ENCODE measurements at places on chromosomes 4 and X.
A peak's percentile ranks its signal among the peaks of the same experiment; 100 is the strongest.

DNA sequence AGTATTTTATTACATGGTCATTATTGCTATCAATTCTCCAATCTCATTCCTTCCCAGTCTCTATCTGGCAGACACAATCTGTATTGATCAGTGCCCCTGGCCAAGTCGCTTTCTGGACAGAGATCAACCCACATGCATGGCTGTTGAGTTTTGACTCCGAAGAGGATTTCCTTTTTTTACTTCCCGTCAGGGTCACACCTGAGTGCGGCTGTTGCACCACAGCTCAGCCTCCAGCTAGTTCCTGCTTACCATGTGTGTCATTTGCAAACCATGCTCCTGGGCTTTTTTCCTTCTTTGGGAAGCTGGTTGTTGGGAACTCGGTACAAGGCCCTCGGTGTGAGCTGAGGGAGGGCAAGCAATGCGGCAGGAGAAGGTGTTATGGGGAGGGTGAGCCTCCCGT, 11.7 kb downstream of the MAGED2 start:
- peaks cover 15% of the 10 kb centered on the region for H3K27me3 ChIP-seq
- no peaks in the 10 kb centered on the region for H3K4me1 ChIP-seq
- H3K4me3 ChIP-seq = no peak overlapping the region
- DNase-seq = no peak
- no peaks in the 10 kb centered on the region for H3K36me3 ChIP-seq

DNA sequence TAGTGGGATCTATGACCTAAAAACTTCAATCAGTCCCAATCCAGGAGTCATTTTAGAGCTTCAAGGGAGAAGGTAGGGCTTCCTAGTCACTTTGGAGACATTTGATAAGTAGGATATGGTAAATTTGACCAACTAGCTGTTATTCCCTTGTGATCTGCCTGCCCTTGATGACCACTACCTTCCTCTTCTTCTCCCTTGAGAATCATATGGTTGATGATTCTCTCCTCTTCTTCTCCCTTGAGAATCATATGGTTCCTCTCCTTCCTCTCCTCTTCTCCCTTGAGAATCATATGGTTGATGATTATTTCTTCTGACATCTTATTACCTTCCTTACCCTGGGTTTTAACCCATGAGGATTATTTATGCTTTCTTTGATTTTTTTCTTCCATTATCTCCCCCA, 482.6 kb upstream of the TENM3 start:
- DNase-seq = no peak
- H3K4me3 ChIP-seq = no peak overlapping the region
- no peak overlapping the region for H3K27ac ChIP-seq

- H3K36me3 ChIP-seq = no peaks in the 10 kb centered on the region
- H3K27me3 ChIP-seq = peaks cover 27% of the 10 kb centered on the region
- no peak overlapping the region for H3K27ac ChIP-seq
- no peak for DNase-seq
Measured at GRCh38 chr4:41747230-41748055, 1.1 kb downstream of the PHOX2B start.

GRCh38 chrX:9785254-9785943, 830 bp upstream of the SHROOM2 start:
- H3K27ac ChIP-seq = no peak overlapping the region
- no peak for DNase-seq
- H3K4me1 ChIP-seq = no peaks in the 10 kb centered on the region
- H3K27me3 ChIP-seq = peaks cover 6% of the 10 kb centered on the region

DNA sequence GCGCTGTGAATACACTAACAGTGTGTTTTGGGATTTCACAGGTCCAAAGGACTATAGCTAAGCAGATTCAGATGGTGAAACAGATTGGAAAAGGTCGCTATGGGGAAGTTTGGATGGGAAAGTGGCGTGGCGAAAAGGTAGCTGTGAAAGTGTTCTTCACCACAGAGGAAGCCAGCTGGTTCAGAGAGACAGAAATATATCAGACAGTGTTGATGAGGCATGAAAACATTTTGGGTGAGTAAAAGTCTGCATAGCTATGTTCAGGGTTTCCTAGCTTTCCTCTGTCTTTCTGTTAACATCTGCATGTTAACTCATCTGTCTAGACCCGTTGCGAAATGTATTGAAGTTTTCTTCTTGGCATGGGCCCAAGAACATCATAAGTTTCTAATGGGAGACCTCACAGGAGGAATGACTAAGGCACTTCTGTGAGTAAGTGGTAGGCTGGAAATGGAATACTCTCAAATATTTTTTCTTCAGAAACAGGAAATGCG, 372.1 kb downstream of the BMPR1B start:
- no peak for DNase-seq
- H3K4me1 ChIP-seq = no peaks in the 10 kb centered on the region
- no peak overlapping the region for H3K27ac ChIP-seq
- H3K4me3 ChIP-seq = no peak overlapping the region
- H3K27me3 ChIP-seq = no peaks in the 10 kb centered on the region

DNA sequence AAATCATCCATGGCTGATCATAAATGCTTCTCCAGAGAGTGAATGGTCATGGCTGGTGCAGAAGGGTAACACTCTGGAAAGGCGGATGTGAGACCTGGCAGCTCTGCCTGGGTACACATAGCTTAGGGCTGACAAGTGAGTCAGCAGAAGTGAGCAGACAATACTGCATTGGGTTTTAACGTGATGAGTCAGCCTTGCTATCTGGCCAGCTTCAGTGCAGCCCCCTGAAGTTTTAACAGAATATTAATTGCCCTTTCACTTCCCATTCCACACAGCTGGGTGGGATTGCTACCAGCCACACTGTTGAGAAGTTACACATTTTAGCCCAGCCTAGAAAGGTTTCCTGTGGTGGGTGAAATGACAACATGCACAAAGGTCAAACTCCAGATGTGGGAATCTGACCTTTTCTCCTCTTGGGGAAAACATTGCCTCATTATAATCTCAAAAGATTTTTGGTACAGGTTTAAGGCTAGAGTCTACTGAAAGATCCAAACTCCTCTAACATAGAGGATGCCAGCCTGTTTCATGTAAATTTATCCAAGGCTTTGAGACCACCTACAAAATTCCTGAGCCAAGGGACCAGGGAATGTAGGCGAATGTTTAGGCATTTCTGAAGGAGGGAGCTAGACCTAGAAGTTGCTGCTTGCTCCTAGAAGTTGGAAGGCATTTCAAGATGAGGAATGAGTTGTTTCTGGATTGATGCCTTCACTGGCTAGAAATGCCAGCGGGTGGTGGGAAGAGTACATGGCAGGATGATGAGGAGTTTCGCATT, 230.3 kb upstream of the PGRMC2 start:
- H3K4me1 ChIP-seq = peaks cover 65% of the 10 kb centered on the region
- H3K4me3 ChIP-seq = no peak overlapping the region
- peak; percentile 70 for DNase-seq
- H3K36me3 ChIP-seq = no peaks in the 10 kb centered on the region

- H3K36me3 ChIP-seq = no peaks in the 10 kb centered on the region
- H3K4me3 ChIP-seq = no peak overlapping the region
- DNase-seq = no peak
- no peak overlapping the region for H3K27ac ChIP-seq
- H3K4me1 ChIP-seq = no peaks in the 10 kb centered on the region
Measured at GRCh38 chr4:141772838-141773237, 136.5 kb downstream of the IL15 start.

- no peak for DNase-seq
- H3K27me3 ChIP-seq = no peaks in the 10 kb centered on the region
- H3K36me3 ChIP-seq = peaks cover 14% of the 10 kb centered on the region
- no peak overlapping the region for H3K27ac ChIP-seq
Measured at GRCh38 chrX:40603446-40603845, 19.8 kb upstream of the MPC1L start.

GRCh38 chr4:110088670-110089069, 109.7 kb downstream of the ELOVL6 start:
- peaks cover 27% of the 10 kb centered on the region for H3K4me1 ChIP-seq
- no peaks in the 10 kb centered on the region for H3K27me3 ChIP-seq
- peaks cover 29% of the 10 kb centered on the region for H3K36me3 ChIP-seq
- no peak overlapping the region for H3K4me3 ChIP-seq

- H3K4me1 ChIP-seq = no peaks in the 10 kb centered on the region
- H3K4me3 ChIP-seq = no peak overlapping the region
- H3K27ac ChIP-seq = no peak overlapping the region
Measured at GRCh38 chr4:123893011-123893981, 496.7 kb downstream of the SPRY1 start.

DNA sequence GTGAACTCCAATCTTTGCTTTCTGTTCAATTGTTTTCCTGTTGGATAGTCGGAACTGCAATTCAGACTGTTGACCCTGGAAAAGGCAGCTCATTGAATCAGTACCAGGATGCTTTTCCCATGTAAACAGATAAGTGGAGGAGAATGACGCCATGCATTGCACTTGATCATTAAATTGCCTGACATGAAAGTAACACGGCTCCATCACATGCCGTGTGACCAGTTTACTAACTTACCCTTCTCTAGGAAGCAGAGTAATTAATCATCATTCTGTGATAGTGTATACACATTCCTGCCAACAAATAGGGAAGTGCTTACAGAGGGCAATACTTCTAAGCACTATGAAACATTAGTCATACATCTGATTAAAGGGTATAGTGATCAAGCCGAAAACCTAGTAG, 101.4 kb downstream of the PPARGC1A start:
- H3K4me3 ChIP-seq = no peak overlapping the region
- no peaks in the 10 kb centered on the region for H3K36me3 ChIP-seq
- H3K27me3 ChIP-seq = no peaks in the 10 kb centered on the region
- H3K4me1 ChIP-seq = no peaks in the 10 kb centered on the region
- H3K27ac ChIP-seq = no peak overlapping the region

GRCh38 chrX:76893930-76894329, 466.4 kb downstream of the MAGEE1 start:
- no peaks in the 10 kb centered on the region for H3K4me1 ChIP-seq
- DNase-seq = no peak
- no peaks in the 10 kb centered on the region for H3K27me3 ChIP-seq
- H3K36me3 ChIP-seq = no peaks in the 10 kb centered on the region
- no peak overlapping the region for H3K27ac ChIP-seq

DNA sequence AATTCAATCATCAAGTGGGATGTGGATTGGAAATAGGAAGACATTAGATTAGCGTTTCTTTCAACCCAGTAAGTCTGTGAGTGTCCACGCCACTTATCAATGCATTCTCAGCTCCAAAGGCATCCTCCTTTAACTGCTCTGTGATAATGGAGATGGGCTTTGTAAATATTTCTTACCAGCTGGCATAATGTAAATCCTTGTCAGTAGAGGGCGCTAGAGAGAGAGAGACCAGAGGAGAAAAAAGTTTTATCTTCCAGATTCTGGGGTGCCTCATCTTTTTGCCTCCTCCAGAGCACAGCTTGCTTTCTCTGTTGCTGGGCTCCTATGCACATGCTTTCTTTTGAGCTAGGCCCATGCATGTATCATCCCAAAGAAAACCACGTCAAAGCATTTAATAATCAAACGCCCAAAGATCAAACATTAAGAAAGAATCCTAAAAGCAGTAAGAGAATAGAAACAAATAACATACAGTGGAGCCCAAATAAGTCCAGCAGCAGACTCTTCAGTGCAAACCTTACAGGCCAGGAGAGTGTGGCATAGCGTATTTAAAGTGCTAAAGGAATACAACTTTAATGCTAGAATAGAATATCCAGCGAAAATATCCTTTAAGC, 9.6 kb upstream of the MTMR1 start:
- DNase-seq = peak; percentile 26
- H3K4me1 ChIP-seq = no peaks in the 10 kb centered on the region
- no peaks in the 10 kb centered on the region for H3K27me3 ChIP-seq
- H3K36me3 ChIP-seq = no peaks in the 10 kb centered on the region

DNA sequence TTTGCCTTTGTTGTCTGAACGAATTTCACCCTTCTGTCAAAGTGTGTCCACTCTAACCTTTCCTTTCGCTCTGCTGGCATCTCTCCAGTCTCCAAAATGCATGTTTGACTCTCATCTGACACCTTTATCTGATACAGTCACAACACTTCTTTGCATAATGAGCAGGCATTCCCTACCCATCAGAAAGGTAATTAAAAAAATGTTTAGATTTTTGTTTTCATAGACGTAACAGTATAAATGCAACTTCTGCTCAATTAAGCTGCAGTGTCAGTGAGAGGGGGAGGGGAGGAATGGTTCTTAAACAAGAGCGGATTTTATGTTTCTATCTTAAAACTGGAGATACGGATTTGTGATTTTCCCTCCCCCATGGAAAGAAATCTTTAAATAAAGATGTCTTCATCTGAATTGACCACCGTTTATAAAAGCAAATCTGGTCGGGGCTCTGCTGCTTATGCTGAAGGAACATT, 70.2 kb downstream of the CXXC4 start:
- DNase-seq = no peak
- no peaks in the 10 kb centered on the region for H3K36me3 ChIP-seq
- no peak overlapping the region for H3K27ac ChIP-seq
- no peaks in the 10 kb centered on the region for H3K4me1 ChIP-seq
- no peak overlapping the region for H3K4me3 ChIP-seq

DNA sequence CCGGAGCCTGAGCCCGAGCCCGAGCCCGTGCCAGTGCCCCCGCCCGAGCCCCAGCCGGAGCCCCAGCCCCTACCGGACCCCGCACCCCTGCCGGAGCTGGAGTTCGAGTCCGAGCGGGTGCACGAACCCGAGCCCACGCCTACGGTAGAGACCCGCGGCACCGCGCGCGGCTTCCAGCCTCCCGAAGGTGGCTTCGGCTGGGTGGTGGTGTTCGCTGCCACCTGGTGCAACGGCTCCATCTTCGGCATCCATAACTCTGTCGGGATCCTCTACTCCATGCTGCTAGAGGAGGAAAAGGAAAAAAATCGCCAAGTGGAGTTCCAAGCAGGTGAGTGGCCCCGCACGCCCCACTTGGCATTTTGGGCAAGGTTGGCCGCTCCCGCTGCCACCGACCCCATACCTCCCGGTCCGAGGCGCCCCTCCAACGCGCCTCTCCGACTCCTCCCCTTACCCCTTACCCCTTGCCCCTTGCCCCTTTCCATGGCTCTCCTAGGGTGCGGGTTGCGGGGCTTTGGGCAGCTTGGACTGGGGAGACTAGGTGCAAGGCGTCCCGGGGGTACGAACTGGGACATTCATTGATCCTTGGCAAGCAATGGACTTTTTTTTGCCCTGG, 553 bp downstream of the SLC16A2 start:
- no peaks in the 10 kb centered on the region for H3K4me1 ChIP-seq
- no peaks in the 10 kb centered on the region for H3K36me3 ChIP-seq
- no peak for DNase-seq

DNA sequence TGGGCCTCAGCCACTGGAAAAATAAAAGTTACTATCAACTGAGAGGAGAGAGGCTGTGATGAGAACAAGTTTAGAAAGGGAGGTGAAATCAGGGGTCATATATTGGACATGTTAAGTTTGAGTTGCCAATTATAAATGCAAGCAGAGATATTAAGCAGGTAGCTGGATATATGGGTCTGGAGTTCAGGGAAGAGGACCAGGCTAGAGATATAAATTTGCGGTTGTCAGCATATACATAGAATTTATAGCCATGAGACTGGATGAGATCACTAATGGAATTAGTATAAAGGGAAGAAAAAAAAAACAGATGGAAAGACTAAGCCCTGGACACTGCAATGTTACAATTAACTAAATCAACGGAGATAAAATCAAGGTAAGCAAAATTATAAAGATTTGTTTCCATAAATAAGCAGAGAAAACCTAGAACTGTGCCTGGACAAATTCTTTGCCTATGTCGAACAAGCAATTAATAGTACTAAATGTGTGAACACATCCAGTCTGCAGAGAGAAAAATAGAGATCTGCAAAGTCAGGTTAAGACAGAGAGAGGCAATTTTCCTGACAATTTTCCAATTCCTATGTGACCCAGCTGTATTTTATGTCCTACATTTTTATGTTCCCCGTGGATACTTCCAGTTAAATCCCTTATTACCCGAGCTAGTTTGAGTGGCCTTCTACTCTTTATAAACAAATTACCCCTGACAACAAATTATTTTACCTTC, 265.4 kb downstream of the GASK1B start:
- no peak overlapping the region for H3K27ac ChIP-seq
- no peak for DNase-seq
- H3K27me3 ChIP-seq = no peaks in the 10 kb centered on the region

GRCh38 chr4:112213091-112213490, 18.5 kb upstream of the AP1AR start:
- no peaks in the 10 kb centered on the region for H3K4me1 ChIP-seq
- H3K36me3 ChIP-seq = no peaks in the 10 kb centered on the region
- no peak overlapping the region for H3K4me3 ChIP-seq
- no peaks in the 10 kb centered on the region for H3K27me3 ChIP-seq
